ENCODE measurements at places on chromosomes 7 and 10.

DNA sequence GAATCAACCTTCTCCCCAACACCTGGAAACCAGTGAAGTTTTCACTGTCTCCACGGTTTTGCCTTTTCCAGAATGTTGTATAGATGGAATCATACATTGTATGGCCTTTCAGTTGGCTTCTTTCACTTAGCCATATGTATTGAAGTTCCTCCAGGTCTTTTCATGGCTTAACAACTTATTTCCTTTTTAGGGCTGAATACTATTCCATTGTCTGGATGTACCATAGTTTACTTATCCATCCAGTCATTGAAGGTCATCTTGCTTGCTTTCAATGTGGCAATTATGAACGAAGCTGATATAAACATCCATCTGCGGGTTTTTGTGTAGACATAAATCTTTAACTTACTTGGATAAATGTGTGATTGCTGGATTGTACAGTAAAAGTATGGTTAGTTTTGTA is 69.2 kb upstream of the ZRANB1 start:
- DNase-seq, result no peak

DNA sequence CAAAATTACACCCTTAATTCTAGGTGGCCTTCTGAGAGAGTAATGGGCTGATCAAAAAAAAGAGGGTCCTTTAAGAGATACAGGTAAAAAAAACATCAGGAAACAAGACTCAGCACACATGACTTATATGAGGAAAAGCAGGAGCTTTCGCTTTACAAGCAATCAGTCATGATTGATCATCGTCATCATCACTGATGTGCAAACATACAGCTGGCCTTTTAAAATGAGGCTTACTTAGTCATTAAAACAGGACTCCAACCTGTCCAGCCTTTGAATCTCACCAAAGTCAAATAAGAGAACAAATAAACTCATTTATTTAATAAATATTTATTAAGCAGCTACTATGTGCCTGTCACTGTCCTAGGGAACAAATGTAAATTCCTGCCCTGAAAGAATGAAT is 255.3 kb downstream of the SKAP2 start:
- DNase-seq, result no peak

- DNase-seq, result no peak
Measured at GRCh38 chr7:93194386-93194785, 31.9 kb downstream of the HEPACAM2 start.

DNA sequence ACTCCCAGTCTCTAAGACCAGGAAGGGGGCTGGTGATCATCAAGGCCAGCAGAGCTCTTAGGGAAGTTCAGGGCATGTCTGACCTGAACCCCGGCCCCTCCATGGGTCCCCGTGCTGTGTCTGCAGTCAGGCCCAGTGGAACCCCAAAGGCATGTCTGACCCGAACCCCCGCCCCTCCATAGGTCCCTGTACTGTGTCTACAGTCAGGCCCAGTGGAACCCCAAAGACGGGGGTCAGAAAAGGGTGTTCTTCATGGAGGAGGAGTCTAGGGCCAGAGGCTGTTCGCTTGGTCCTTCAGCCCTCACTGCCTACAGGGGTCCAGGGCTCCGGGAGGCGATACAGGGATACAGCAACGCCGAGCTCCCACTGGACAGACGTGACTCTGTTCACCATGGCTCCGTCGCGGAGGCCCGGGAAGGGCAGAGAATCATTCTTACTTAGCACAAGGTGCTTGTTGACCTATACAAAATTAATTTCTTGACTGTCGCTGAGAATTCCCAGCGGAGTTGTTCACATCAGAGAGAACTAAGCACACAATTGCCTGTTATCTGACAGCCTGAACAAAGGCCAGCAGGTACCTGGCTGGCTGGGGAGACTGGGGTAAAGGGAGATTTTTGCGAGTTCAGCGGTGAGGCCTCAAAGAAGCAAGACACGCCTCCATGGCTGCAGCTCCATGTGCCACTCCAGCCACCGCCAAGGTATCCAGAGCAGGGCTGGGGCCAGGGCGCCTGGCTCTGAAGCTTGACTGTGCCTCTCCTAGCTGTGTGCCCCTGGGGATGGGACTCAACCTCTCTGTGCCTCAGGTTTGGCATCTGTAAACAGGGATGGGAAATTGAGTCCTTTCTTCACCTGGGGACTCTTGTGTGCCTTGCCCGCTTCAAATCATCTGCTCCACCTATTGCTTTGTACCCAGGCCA is 26.8 kb downstream of the EN2 start:
- DNase-seq, result no peak

DNA sequence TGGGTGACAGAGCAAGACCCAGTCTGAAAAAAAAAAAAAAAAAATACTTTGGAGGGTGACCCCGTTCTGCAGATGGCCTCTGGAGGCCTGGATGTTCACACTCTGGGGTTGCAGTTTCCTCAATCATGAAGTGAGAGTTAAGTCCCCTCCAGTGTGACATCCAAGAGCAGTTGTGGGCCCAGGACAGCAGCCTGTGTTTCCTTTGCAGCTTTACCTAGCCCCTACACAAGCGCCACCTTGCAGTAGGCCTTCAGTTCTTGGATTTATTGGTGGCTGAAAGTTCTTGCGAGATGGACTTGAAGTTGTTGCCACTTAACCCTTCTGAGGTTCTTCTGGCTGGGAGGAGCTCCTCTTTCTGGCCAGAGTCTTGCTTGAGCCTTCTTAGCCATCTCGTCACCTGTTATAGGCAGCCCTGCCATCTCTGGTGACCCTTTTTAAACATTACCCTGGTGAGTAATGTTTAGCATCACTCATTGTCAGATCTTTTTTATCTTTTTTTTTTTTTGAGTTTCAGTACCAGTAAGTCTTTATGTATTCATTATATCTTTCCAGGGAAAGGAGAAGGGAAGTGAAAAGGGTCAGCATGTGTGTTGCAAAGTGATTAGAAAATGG is 3.4 kb upstream of the ACTR3C start:
- no peak for DNase-seq

- DNase-seq, result no peak
Measured at GRCh38 chr10:7492660-7493046, 81.8 kb upstream of the SFMBT2 start.

GRCh38 chr10:87771871-87772500 is 46.0 kb downstream of the ATAD1 start:
- no peak for DNase-seq

GRCh38 chr7:94436018-94436604 is 41.4 kb downstream of the COL1A2 start:
- no peak for DNase-seq

- no peak for DNase-seq
Measured at GRCh38 chr10:130003787-130004613, 39.9 kb upstream of the EBF3 start.

DNA sequence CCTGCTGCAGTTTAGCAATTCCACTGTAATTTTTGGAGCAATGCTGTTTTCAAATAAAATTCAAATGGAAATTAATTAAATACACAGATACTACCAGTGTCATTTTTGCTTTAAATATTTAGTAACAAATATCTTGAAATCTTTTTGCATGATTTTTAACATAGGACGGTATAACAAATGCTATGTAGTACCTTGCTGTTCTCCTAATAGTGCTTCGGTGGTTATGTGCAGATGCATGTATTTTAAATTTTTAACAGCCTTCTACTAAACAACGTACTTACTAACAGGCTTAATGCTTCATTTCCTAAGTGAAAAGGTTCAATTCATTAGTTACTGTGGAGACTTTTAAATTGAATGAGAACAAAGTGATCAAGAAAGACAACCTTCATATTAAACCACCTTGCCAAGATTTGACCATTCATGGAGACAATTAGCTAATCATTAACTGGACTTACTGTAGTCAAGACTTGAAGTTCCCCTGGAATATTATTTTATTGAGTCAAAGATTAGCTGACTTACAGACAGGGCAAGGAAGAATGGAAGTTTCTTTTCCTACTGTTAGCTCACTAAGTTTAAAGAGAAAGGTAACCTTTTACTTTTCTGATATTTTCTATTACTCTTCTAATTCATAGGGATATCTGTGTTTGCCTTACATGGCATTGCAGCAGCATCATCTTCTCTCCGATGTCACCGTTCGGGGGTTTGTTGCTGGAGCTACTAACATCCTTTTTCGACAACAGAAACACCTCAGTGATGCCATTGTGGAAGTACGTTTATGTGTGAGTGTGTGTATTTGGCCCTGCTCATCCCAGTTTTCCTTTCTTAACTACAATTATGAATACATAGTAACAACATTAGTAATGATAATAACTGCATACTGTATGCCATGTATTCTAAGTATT is 74.3 kb downstream of the AVL9 start:
- no peak for DNase-seq

GRCh38 chr10:8726084-8726778 is 671.7 kb downstream of the GATA3 start:
- no peak for DNase-seq

DNA sequence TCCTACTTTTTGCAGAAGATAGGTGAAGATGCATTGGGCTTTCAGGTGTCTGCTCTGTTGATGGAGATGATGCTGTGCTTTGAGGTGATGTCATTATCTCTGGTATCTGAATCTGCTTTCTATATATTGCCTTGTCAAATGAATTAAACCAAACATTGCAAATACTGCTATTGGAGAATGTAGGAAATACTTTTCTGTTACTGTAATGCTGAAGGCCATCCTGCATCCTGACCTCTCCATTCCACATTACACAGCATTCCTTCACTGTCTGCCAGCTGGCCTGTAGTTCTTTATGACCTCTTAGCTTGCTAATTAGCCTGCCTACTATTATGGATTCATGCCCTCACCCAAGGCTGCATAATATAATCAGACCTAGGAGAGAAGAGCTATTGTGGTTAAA is 73.2 kb downstream of the VCL start:
- DNase-seq, result no peak

- DNase-seq, result no peak
Measured at GRCh38 chr10:121158988-121159579, 307.9 kb downstream of the WDR11 start.

GRCh38 chr7:131556909-131557651 is 652 bp upstream of the PODXL start:
- DNase-seq, result no peak

- no peak for DNase-seq
Measured at GRCh38 chr10:4643471-4643870, 182.5 kb upstream of the AKR1E2 start.

- DNase-seq, result no peak
Measured at GRCh38 chr7:112023282-112023681, 182.9 kb downstream of the DOCK4 start.

Measured in stimulated activated CD4-positive, alpha-beta T cell treated with anti-CD3 and anti-CD28 coated beads, Interleukin-1b, Interleukin-23, amount 100 ng/mL, for 1 hour (primary cell).